ENCODE measurements at places on chromosomes 1 and 21.

- no peak for DNase-seq
Observed at GRCh38 chr21:35222021-35222420, 172.9 kb upstream of the RUNX1 start.

- DNase-seq: no peak
Observed at GRCh38 chr1:118004312-118004711, 74.8 kb downstream of the WDR3 start.

GRCh38 chr1:57222801-57223200 lies 201.1 kb downstream of the DAB1 start:
- DNase-seq: no peak

DNA sequence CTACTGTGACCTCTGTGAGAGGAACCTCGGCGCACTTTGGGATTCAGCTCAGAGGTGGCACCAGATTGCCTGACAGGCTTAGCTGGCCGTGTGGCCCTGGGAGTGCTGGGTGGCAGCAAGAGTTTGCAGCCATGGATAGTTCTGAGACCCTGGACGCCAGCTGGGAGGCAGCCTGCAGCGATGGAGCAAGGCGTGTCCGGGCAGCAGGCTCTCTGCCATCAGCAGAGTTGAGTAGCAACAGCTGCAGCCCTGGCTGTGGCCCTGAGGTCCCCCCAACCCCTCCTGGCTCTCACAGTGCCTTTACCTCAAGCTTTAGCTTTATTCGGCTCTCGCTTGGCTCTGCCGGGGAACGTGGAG lies 67.5 kb downstream of the DISC1 start:
- no peak for DNase-seq

DNA sequence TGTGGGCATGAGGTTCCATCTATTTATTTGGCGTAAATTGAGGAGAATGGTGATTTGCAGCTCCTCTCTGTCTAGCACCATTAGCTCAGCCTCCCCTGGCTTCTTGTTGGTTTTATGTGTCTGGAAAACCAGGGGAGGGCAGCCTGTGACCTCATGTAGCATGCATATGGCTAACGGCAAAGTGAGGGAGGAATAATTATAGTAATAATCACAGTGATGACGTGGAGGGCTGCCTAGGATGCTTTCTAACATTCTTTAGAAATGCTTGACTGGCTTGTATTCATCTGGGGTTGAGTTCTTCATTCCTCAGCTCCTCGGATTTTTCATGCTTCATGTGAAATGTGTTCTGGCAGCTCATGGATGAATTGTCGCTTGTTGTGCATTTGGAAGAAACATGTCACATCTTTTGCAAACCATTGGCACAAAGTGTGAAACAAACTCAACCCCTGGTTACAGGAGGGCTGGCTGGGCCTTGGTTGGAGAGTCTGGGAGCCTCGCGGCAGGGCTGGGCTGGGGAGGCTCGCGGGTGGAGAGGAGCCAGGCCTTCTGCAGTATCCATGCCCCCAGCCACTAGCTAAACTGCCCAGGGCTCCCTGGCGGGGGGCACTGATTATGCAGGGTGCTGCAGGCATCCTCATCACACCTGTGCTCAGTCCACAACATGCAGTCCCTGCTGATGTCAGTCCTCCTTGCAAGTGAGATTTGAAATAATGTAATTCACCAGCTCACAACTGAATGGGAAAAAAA lies 149.6 kb downstream of the DISC1 start:
- no peak for DNase-seq

GRCh38 chr1:43372172-43372571 lies 4.4 kb upstream of the ELOVL1 start:
- no peak for DNase-seq

DNA sequence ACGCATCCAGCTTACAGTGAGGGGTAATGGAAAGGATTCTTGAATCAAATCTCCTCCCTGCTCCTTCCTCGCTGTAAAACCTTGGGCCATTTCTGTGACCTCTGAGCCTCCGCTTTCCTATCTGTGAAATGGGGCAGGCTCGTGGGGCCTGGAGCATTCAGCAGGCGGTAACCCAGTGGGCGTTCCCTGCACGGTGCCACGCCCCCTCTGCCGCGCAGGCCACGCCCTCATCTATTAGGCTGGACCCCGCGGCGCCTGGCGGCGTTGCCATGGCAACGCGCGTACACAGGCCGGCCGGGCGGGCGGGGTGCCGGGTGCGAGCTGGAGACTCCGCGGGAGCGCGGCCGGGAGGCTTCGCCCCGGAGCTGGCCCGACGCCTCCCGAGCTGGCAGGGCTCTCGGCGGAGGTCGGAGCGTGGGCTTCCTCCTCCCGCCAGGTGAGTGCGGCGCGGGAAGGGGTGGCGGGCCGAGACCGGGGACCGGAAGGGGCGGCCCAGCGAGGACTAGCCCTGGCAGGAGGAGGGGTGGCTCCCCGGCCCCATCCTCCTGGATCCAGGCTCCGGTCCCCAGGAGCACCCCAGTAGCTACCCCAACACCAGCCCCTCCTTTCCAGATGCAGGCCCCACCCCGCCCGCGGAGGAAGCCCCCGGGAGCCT lies at the start of gene FHAD1:
FHAD1 (plus strand) TSS at position 264 of the 655 bp plus-strand sequence. CDS start 4,562 bp downstream, outside the sequence.
- peak; percentile 69 for DNase-seq

- DNase-seq: no peak
Observed at GRCh38 chr21:41374177-41374712, 12.4 kb downstream of the MX2 start.

Measured in CD4-positive, alpha-beta T cell treated with Interleukin-17A for 1 hour (primary cell).